ENCODE measurements at places on chromosomes 5 and 9.

- no peak for DNase-seq
Observed at GRCh38 chr5:134570365-134570758, 44.9 kb downstream of the JADE2 start.

DNA sequence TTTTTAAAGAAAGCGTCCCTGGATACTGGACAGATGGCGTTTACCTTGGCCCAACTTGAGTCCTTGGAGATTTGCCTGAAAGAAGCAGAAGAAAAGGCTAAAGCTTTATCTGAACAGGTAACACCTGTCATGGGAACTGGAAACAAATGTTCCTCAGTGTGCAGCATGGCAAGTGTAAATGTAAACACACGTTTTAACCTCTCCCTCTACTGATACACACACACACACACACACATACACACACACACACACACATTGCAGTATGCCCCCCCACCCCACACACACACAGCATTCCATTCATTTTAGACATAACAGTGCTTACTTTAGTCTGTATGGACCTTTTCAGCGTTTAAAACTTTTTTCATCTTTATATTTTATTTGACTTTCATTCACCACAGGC lies 51.1 kb downstream of the CCDC192 start:
- DNase-seq: no peak

- DNase-seq: no peak
Observed at GRCh38 chr5:176732306-176732705, 78.1 kb upstream of the UNC5A start.

- no peak for DNase-seq
Observed at GRCh38 chr5:146624179-146624578, 108.2 kb upstream of the GPR151 start.

- DNase-seq: no peak
Observed at GRCh38 chr9:94819161-94819687, 92.7 kb downstream of the AOPEP start.

GRCh38 chr9:126947529-126947928 lies 32.9 kb downstream of the RALGPS1 start:
- no peak for DNase-seq

DNA sequence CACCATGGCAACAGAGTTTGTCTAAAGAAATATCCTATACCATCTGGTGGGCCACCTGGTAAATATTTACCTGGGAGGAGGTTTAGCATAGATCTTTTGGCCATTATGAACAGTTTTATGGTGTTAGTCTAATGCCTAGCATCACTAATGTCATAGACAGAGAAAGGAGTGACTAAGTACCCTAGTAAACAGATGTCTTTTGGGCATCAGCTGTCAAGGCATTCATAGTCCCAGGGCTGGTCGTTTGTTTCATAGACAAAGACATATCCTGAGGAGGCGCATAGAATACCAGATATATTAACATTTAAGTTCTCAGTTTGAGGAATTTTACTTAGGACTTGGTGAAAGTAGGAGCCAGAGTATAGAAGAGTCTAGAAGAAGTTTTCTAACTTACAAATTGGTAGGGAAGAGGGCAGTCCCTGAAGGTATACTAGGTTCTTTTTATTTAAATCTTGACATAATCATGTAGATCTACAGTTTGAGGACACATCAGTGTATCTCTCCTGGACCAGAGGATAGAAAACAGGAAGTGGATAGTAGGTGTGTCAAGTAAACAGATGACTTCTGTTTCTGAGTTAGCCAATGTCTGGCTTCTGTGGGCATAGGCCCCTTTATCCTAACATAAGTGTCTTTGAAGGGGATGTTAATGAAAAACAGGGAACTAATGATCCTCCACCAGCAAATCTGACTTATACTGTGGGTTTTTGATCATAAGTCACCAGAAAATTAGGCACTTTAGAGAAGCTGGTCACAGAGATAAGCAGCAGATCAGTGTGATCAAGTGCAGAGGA lies 105.0 kb upstream of the PRSS3 start:
- no peak for DNase-seq

GRCh38 chr5:132184588-132184987 lies 43.1 kb downstream of the P4HA2 start:
- no peak for DNase-seq

DNA sequence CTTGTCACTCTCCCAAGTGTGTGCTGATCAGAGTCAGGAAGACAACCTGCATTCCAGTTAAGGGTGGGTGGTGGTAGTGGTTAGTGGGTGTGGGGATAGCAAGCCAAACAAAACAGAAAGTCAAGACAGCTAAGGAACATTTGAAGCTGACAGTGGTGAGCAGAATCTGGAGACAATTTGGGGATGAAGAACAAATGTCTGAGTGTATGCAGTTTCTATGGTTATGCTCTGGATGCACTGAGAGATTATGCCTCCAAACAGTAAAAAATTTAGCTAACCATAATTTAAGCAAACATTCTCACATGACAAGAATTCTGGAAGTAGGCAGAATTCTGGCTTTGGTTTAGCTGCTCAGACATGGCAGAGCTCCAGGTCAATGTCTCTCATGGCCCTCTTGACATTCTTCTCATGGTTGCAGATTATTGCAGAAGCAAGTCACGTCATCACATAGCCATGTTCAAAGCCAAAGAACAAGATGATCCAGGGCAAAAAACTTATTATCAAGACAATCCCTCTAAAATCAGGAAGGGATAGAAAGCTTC lies 148.7 kb downstream of the LURAP1L start:
- no peak for DNase-seq

- no peak for DNase-seq
Observed at GRCh38 chr9:133306242-133307204, 29.5 kb downstream of the SURF6 start.

GRCh38 chr5:104186100-104186499 lies 623.5 kb upstream of the NUDT12 start:
- DNase-seq: no peak

- no peak for DNase-seq
Observed at GRCh38 chr5:96873449-96873848, 2.9 kb upstream of the ERAP2 start.

DNA sequence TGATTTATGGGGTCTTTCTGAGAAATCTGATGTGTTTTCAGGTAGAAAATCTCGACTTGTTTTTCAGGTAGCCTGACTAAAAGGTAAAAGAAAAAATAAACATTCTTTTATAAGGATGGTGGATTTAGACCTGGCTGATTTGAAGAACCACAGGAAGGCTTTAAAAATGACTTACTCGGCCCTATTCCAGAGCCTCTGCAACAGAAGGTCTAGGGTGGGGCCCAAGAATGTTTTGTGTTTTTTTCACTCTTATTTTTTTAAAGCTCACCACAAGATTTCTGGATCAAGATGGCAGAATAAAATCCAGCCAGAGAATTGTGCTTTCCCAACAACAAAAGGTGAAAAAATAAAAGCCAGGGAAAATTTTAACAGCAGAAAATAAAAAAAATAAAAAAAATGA lies 59.1 kb downstream of the FNBP1 start:
- DNase-seq: no peak

GRCh38 chr9:31535651-31536050 lies 848.8 kb upstream of the ACO1 start:
- no peak for DNase-seq

- no peak for DNase-seq
Observed at GRCh38 chr5:27592231-27592630, 553.8 kb upstream of the CDH9 start.

DNA sequence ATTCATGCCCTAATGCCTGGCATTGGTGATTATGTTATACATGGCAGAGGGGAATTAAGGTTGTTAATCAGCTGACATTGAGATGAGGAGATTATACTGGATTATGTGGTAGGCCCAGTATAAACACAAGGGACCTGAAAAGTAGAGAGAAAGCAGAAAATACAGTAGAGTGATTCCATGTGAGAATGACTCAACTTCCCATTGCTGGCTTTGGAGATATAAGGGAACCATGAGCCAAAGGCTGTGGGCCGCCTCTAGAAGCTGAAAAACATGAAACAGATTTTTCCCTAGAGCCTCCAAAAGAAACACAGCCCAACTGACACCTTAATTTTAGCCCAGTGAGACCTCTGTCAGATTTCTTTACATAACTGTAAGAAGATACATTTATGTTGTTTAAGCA lies 65.0 kb upstream of the CTXN3 start:
- no peak for DNase-seq

DNA sequence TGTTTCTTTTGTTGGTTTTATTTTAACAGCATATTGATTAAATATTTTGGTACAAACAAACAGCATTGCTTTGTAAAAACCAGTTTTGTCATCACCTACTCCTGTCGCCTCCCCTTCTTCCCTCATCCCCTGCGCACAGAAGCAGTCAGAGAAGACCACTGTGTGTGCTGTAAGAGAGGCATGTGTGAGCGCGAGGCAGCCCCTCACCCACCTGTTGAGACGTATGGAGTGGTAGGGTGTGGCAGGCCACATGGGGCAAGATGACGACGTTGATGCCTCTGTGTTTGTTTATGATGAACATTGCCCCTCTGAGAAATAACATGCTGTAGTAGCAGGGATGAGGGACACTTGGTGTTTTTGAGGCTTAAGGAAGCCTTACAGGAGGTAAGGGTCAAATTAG lies 71.3 kb downstream of the GPR21 start:
- DNase-seq: no peak

DNA sequence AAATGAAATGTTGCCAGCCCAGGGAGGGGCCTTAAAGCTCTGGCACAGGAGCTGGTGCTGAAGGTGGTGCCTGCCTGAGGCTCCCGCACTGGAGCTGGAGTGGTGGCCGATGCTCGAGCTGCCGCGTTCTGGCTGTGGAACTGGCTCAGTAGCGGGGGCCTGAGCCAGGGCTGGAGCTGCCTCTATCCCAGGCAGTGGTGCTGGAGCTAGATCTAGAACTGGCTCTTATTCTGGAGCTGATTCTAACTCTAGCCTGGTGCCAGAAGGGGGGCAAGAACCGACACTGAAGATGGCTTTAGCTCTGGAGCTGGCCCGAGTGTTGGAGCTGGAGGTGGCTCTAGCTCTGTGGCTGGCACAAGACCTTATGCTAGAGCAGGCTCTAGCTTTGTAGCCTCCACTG lies 19.2 kb downstream of the OBP2B start:
- DNase-seq: no peak

DNA sequence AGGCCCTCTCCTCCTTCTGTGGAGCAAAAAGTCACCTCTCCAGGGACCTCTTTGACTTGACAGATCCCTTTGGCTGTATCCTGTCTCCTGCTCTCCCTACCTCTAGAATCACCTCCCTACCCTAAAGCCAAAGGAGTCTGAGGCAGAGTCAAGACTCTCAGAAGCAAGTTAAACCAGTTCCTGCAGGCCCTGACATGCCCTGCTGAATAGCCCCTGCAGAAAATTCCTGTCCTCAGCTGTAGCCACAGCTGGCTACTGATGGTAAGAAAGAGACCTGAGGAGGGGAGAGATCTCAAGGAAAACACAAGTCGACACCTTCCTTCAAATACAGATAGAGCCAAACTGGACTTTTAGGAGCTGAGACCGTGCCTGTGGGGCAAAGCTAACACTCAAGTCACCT lies 23.7 kb upstream of the UBAP2 start:
- DNase-seq: no peak

GRCh38 chr5:71893451-71893850 lies 174.4 kb downstream of the CARTPT start:
- no peak for DNase-seq

DNA sequence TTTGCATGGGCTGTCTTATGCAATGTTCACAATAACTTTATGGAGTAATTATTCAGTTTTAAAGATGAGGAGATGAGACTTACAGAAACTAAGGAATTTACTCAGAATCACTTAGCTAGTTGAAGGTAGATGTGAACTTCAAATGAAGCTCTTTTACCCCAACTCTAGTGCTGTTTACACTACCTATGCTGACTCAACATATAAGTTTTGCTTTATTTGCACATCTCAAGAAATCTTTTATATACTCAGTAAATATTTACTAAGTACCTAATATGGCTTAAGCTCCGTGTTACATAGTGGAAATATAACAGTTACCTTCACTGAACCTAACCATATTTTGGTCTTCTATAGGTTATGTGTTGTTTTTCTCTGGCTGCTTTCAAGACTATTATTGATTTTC lies 293.2 kb downstream of the ANXA1 start:
- DNase-seq: no peak

DNA sequence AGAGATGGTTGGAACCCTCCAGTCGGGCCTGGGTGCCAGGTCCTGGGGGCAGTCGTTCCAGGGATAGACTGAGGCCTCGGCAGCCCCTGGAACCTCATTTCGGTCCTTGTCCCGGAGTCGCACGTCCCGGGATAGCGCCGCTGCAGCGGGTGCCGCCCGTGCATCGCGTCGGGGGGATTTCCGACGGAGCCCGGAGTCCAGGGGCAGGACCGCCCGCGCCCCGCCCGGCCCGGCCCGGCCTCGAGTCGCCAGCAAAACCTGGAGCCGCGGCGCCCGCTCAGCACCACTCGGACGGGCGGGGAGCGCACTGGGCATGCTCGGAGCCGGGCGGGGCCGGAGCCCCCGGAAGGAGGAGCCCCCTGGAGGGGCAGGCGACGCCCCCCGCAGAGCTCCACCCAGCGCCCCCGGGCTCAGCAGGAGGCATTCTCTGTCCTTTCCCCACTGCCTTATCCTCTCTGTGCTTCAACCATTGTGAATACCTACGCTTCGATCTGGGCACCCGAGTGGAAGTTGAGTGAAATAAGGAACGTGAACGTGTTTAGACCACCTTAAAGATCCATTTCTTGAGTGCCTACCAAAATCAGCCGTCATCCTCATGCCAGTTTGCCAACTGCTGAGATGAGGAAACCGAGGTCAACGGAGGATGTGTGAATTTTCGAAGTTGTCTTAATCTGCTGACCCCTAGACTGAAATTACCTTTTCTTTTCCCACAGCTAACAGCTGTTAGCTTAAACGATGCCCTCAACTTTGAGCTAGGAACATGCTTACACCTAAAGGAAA lies 1.7 kb upstream of the PTPN3 start:
- DNase-seq: no peak

- DNase-seq: no peak
Observed at GRCh38 chr9:3058409-3058808, 214.5 kb upstream of the PUM3 start.

GRCh38 chr5:17315710-17316221 lies 98.3 kb downstream of the BASP1 start:
- no peak for DNase-seq

- DNase-seq: no peak
Observed at GRCh38 chr5:85823462-85824426, 794.0 kb upstream of the COX7C start.

GRCh38 chr5:177607452-177608192 lies 7.7 kb downstream of the B4GALT7 start:
- peak; percentile 66 for DNase-seq

DNA sequence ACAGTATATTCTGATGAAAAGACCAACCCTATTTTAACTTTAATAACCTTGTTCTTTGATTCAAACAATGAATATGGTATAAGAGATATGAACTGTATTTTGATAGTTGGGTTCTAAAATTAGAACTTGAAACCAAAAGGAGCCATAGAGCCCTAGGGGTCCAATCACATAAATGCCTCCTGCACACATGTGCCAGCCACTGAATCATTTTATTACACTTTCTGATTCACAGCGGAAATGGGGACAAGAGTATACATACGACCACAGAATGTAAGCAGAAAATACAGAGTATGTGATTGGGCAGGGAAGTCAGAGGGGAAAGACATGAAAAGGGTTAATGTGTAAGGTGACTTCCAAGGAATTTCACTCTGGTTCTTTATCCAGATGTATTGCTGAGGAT lies 1000.2 kb downstream of the NR2F1-AS1 start:
- no peak for DNase-seq

GRCh38 chr9:5566054-5566618 lies 55.8 kb downstream of the PDCD1LG2 start:
- no peak for DNase-seq

GRCh38 chr5:55672477-55672911 lies 39.6 kb downstream of the SLC38A9 start:
- DNase-seq: no peak
